ENCODE measurements at places on chromosomes 16 and 17. TPM values are rescaled to one million over a fixed set of nuclear protein-coding genes. Genes with fewer than 3 reads are reported as not detected.

- no peak for DNase-seq
These were observed 53.1 kb upstream of the ABCC11 start for GRCh38 chr16:48300391-48300856.

DNA sequence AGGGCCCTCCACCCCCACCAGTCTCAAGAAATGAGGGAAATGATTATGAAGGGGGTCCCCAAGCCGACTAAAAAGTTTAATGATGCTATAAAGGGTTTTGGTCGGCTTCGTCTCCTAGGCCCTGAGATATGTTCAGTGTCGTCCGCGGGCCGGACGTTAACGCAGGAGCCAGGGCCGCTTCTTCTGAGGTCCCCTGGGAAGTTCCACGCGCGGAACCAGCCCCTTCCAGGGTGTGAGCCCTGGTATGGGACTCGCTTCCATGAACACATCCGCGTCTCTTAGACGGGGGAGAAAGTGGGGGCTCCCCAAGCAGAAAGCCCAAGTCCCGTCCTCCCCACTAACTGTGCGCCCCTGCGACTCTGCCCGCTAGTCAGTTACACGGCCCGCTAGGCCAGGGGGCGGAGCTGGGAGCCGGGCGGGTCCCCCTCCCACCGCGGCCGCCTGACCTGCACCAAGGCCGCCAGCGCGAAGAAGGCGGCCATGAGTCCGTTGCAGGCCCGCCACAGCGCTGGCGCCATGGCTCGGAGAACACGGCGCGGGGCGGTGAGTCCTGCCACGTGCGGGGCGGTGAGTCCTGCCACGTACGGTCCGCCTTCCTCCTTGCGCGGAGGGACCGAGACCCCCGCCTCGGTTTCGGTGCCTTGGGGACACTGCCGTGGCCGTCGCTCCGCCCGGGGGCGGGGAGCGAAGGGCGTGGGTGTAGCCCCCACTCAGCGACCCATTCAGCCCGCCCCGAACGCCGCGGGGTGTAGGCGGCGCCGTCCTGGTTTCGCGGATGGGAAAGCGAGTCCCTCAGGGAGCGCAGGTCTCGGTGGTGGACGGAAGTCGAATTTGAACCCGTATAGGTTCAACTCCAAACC, at the start of gene TMEM220:
TMEM220 (minus strand) TSS at position 690 of the 860 bp plus-strand sequence; CDS start at position 518, 172 bp downstream.
- DNase-seq = peak; percentile 88

- DNase-seq = no peak
These were observed 10.8 kb downstream of the THRA start for GRCh38 chr17:40073454-40074174.

- no peak for DNase-seq
These were observed 5.5 kb downstream of the CCDC42 start for GRCh38 chr17:8739097-8739496.

DNA sequence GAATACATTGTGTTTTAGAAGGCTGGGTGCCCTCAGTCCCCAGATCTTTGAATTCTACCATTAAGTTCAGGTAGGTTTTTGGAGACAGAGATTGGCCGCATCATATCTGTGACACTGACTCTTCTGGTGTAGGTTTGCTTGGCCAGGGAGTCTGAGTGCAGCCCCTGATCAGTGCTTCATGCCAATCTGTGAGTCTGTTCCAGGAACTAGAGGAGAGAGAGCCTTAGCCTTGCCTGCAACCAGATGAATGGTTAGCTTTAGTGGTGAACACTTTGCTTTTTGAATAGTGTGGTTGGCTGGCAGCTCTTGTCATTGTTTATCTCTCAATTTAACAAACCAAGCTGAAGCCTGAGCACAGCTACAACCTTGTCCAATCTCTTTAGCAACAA, 87.8 kb downstream of the PLXDC1 start:
- DNase-seq = no peak

GRCh38 chr17:19937522-19937921, 40.1 kb downstream of the AKAP10 start:
- no peak for DNase-seq

GRCh38 chr16:86590501-86591144, 12.3 kb downstream of the FOXL1 start:
- no peak for DNase-seq

DNA sequence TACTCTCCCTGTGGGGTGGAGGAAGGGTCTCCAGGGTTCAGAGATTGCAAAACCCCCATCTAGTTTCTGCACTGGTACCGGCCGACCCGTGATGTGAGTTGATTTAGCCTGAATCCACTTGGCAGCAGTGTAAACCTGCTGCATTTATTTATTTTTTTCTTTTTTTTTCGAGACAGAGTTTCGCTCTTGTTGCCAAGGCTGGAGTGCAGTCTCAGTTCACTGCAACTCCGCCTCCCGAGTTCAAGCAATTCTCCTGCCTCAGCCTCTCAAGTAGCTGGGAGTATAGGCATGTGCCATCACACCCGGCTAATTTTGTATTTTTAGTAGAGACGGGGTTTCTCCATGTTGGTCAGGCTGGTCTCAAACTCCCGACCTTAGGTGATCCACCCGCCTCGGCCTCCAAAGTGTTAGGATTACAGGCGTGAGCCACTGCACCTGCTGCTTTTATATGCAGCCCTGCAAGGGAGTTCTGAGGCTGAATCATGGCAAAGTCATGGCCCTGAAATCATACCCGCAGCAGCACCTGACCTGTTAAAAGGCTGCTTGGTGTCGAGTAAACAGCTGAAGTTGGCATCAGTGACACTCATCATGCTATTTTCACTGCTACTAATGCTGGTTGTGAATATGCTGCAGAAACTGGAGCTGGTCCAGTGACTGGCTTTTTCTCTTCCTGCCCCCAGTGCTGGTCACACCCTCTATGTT, 21.4 kb downstream of the DEXI start:
- no peak for DNase-seq

The PRAC1 gene
- not detected for total RNA-seq

GRCh38 chr16:1152651-1153259, at the start of gene CACNA1H:
CACNA1H (plus strand) TSS chr16:1153106; CDS start chr16:1153738, 632 bp downstream.
- no peak for DNase-seq

GRCh38 chr16:23432176-23433128, 20.5 kb downstream of the COG7 start:
- DNase-seq = no peak

- no peak for DNase-seq
These were observed 596.0 kb upstream of the GOT2 start for GRCh38 chr16:59330019-59330670.

The CDH13 gene
- 265 TPM for total RNA-seq

The PLLP gene
- 2.2 TPM for total RNA-seq

GRCh38 chr16:29806641-29807425, 504 bp downstream of the MAZ start:
- DNase-seq = peak; percentile 81

- DNase-seq = no peak
These were observed 182.6 kb downstream of the LGALS9B start for GRCh38 chr17:20284570-20285295.

DNA sequence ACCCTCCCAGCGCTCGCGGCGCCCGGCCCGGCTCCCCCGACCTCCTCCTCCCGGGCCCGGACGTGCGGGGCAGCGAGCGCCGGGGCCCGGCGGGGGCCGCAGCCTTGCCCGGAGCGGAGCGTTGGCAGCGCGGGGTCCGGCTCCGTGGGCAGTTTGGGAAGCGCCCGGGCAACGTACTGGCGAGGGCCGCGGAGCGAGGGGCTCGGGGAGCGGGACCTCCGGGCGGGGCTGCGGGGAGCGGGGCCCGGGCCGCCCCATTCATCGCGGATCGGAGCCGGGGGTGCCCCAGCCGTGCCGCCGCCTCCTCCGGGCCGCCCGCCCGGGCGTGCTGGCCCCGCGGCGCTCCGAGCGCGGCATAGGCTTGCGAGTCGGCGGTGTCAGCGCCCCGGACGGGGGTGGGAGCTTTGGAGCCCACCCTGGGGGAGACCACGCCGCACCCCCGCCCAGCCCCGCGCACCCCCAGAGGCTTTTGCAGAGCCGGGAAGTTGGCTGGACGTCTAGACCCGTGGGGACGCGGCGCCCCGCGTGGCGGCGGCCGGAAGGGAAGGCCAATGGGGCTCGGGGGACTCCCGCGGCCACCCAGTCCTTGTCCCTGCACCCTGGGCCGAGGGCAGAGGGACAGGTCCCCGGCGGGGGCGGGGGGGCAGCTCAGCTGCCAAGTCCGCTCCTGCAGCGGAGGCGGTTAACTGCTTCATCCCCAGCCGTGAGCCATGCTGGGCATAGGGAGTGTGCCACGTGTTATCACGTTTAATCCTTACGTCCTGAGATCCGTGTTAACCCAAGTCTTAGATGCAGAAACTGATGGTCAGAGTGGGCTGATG, 852 bp downstream of the ZNF469 start:
- DNase-seq = peak; percentile 62

The AOC2 gene
- 1.8 TPM for total RNA-seq

DNA sequence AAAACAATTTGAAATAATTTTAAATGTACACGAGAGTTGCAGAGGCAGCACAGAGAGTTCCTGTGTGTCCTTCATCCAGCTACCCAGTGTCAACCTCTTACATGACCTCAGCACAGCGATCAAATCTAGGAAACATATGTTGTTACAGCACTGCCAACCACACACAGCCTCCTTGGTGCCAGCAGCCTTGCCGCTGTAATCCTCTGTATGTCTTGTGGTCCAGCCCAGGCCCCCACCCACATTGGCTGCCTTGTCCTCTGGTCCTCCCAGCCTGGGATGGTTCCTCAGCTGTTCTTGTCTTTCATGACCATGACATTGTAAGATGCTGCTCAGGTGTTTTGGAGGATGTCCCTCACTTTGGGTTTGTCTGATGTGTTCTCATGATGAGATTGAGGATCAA, 178.0 kb downstream of the RPTOR start:
- no peak for DNase-seq

The NPW gene
- not detected for total RNA-seq

GRCh38 chr17:28174352-28175046, 132.0 kb downstream of the NLK start:
- DNase-seq = no peak

GRCh38 chr17:10797476-10798328, 6.2 kb downstream of the TMEM238L start:
- no peak for DNase-seq

GRCh38 chr16:57045694-57046381, 46.5 kb upstream of the CPNE2 start:
- peak; percentile 84 for DNase-seq

The ZSCAN10 gene
- total RNA-seq = not detected

- no peak for DNase-seq
These were observed 100.3 kb downstream of the TANC2 start for GRCh38 chr17:63066158-63066813.

- no peak for DNase-seq
These were observed 10.9 kb upstream of the EVPL start for GRCh38 chr17:76038050-76038449.

GRCh38 chr16:81480606-81481206, 36.1 kb downstream of the CMIP start:
- DNase-seq = no peak

DNA sequence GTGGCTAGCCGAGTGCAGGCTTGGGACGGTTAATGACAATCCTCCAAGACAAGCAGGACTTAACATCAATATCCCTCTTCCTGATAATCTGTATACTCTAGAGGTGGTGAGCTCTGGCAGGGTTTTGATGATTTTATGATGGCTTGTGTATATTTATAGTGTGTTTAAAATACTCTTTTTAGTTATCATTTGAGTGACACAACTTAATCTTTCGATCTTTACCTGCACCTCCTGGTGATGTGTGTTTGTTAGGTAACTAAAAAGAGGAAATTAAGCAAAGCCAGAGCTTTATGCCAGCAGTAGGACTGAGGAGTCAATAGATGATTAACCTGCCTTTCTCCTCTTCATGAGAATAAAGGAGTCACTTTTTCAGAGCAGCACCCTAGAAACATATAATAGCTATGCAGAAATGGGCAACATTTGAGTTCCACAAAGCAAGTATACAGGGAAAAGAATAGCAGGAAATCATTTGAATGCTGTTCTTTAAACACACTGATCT, 210.5 kb downstream of the IRX3 start:
- DNase-seq = no peak

DNA sequence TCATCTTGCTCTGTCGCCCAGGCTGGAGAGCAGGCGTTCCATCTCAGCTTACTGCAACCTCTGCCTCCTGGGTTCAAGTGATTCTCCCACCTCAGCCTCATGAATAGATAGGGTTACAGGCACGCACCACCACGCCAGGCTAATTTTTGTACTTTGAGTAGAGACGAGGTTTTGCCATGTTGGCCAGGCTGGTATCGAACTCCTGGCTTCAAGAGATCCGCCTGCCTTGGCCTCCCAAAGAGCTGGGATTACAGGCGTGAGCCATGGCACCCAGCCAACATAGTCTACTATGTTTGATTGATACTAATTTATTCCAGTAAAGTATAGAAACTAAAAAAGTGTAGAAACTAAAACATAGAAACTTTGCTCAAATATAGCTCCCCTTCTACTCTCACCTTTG, 94.9 kb downstream of the CA4 start:
- no peak for DNase-seq

- DNase-seq = no peak
These were observed 681 bp downstream of the USP43 start for GRCh38 chr17:9645851-9646545.

DNA sequence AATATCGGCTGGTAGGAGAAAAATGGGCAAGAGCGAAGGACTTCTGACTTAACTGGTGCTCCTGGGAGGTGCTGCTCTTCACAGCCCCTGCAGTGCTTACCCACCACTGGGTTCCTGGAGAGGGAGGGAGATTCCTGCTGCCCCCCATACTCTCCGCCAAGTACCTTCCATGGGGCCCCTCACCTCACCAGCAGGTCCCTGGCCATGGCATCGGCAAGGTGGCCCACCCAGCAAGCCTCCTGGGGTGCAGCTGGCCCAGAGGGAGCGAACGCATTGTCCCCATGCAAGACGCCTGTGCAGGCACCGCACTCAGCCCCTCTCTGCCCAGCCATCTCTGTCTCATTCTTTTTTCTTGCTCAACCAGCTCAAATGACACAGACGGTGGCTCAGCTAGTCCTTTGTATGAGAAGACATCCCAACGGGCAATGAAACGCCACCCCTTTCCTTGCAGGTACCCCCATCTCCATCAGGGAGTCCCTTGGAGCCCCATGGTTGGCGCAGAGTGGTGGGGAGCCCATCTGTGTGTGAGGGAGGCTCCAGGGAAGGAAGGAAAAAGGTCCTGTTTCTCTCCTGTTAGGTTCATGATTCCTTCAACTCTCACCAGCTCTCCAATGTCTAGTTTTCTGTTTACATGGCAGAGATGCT, 9.6 kb upstream of the ALDH3A1 start:
- no peak for DNase-seq

DNA sequence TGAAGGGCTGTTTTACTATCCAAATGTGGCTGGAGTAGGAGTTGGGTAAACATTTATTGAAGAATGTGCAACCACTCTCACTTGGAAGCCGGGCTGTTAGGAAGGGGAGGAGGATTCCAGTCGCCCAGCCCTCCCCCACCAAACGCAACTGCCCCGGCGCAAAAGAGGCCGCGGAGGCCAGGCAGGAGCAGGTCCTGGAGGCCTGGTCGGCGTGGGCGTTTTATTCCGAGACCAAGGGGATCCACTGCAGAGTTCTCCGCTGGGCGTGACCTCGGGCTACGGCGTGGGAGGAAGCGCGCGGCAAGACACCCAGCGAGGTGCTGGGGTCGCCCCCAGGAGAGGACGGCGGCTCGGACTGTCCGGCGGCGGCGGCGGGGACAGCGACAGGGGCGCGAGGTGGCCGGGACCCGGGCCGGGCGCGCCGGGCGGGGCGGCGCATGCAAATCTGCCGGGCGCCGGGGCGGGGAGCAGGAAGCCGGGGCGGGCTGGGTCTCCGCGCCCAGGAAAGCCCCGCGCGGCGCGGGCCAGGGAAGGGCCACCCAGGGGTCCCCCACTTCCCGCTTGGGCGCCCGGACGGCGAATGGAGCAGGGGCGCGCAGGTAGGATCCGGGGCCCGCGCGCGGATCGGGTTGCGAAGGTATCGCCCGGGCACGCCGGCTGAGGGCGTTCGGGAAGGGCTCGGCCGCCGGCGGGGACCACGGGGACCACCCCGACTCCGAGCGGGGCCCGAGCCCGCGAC, at the start of gene IL4R:
IL4R (plus strand) TSS at position 553 of the 739 bp plus-strand sequence. CDS start 26,230 bp downstream, outside the sequence.
- DNase-seq = peak; percentile 93
